ENCODE measurements at places on chromosomes 1 and 21.

GRCh38 chr1:206898089-206898914, 1.1 kb downstream of the IL24 start:
- DNase-seq = no peak

GRCh38 chr1:62912028-62912638, 128.2 kb downstream of the ATG4C start:
- DNase-seq = no peak

DNA sequence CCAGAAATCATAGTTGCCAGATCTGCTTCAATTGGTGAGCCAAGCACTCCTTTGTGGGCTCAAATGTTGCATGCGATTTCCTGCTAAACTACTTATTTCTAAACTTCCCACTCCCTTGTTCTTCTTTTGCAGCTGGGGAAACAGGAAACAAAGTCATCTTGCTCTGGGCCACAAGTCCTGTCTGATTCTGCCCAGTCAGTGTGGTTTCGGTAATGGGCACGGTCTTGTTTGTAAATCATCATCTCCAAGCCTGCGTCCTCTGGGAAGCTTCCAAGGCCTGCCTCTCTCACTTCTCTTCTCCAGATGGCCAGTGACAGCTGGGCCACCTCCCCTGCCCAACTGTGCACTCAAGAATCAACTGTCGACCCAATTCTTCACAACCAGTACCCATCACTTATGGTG, 4.4 kb downstream of the S100A8 start:
- DNase-seq = no peak

DNA sequence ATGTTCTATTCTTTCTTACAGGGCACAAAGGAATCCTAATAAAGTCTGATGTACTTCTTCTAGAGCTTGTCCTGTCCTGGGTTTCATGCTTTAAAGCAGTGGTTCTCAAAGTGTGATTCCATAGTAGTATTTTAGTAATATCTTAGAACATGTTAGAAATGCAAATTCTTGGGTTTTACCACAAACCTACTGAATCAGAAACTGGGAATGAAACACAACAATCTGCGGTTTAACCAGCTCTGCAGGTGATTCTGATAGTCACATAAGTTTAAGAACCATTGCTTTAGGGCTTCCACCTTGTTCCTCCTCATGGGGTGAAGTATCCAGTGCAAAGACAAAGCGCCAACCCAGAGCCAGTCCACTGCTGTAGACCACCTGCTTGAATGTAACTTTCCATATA, 41.1 kb downstream of the NGF start:
- DNase-seq = no peak

GRCh38 chr1:162565460-162565859, 3.9 kb downstream of the UAP1 start:
- DNase-seq = no peak

DNA sequence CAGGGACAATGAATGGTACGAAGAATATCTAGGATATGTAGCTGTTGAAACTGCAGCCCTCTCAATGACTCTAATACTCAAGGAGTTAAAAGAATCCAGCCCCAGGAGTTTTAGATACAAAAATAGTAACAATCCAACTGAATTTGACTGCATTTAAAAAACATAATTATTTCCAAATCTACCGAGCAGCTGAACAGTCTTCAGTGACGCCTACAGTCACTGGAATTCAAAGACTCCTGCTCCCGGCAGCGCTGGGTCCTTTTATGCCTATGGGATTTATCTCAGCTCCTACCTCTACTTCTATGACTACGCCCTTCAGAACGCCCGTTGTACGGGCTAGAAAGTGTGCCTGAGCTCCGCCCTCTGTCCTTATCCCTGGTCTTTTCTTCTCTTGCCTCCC, 55.7 kb downstream of the WARS2 start:
- DNase-seq = no peak

DNA sequence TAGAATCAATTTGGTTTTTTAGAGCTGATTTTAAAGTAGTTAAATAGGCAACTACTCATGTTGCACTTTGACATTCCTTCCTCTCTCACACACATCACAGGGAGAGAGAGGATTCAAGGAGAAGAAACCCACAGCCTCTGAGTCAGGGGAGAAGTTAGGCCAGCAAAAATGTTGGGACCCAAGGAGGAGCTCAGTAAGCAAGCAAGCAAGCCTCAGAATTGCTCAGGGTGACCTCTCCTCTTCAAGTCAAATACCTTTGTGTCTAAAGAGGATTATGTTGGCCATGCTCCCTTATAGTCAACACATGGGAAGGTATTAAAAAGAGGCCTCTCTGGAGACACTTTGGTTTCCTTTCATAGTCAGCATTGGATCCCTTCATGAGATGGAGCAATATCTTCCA, 80.5 kb upstream of the WARS2 start:
- no peak for DNase-seq

GRCh38 chr1:77407738-77408375, 126.0 kb downstream of the AK5 start:
- no peak for DNase-seq

GRCh38 chr21:34939673-34940331, 109.3 kb downstream of the RUNX1 start:
- no peak for DNase-seq

DNA sequence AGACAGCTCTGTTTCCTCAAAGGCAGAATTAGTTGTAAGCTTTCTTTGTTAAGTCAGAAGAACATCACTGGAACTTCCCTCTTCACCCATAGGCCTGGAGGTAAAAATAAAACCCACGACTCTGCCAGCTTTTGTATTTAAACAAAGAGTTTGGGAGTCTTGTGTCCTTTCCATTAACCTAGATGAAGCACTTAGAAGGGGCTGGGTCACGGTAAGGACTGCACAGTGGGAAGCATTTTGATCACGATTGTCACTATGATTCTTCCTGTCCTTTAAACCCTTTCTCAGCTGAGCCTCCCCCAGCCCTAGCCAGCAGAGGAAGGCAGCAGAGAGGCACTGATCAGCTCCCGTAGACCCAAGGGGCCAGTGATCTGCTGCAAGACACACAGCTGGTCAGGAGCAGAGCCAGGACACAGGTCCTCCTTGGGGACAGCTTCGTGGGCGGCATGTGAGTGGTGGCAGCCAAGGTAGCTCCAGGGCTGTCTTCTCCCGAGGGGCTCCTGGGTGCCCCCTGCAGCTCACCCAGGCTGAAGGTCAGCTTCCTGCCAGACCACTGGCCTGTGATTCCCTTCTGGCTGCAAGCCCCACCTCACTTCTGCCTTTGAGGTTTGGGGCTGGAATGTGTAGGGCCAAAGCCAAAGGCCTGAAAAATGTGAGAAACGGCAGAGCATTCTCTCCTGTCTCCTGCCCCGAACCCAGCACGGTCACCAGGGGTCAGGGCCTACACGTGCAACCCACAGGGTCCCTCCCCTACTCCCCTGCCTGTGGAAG, 4.0 kb upstream of the LAPTM5 start:
- DNase-seq = peak; percentile 34

DNA sequence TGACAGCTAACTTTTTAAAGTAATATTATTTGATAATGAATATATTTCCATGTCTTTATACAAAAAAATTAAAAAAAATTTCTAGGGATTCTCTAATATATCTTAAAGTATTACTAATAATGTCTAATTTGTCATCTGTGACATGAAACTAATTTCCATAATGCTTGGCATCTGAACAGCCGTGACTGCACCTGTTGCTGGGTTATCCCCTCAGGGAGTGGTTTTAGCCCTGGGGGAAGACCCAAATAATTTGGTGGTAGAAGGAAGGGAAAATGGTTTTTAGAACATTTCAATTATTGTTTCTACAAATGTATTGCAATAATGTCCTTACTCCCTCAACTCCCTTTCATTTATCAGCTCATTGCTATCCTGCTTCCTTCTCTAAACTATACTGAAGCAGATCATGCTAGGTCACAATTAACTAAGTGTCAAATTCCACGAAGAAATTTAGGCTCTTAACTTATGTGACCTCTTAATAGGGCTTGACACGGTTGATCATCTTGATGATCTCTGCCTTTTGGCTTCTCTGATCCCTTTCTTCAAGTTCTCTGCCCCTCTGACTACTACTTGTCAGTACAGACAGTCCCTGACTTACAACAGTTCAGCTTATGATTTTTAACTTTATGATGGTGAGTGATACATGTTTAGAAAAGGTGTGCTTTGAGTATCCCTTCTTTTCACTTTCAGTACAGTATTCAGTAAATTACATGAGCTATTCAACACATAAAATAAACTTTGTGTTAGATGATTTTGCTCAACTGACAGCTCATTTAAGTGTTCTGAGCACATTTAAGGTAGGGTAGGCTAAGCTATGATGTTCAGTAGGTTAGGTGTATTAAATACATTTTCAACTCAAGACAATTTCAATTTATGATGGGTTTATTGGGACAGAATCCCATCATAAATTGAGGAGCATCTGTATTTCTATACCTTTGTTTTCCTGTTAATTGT, 26.4 kb upstream of the DPH5 start:
- no peak for DNase-seq

DNA sequence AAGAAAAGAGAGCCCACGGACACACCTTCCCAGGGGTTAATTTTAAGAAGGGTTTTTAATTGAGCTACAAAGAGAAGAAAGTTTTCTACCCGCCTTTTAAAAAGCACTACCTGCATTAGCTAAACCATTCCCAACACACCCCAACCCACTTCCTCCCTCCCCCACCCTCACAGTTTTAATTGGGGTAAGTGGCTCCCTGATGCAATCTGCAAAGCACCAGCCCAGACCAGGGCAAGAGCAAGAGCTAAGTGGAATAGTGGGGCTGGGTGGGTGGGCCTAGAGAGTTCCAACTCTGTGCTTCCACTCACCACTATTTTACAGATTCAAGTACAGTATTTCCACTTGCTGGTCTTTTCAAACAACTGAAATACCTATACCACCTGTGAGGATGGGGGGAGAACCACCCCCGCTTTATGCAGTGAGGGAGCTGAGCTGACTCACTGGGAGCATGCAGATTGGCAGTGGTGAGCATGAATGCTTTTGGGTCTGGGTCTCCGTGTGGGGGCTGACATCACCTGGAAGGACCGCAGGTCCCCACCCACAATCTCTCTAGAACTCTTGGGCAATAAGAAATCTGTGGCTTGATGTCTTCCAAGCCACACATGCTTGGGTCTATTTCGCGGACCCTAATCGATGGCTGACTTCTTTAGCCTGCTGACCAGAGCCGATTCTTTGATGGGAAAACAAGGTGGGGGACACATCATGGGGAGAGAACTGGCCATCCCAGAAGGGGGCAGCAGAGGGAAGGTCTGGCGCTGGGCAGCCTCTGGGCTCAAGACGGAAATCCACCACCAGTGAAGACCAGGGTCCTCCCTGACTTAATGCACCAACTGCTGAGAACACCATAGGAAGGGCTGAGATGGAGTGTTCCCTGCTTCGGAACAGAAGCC, 95.5 kb downstream of the SSBP3 start:
- DNase-seq = no peak
